Spleen (tissue), 13 donors: ENCODE measurements at places on chromosomes 5 and 9. TPM values are rescaled to one million over a fixed set of nuclear protein-coding genes. Genes with fewer than 3 reads are reported as not detected.

The JAKMIP2 gene
- polyA plus RNA-seq = 0.49 TPM

The MSMP gene
- 0.63 TPM for polyA plus RNA-seq

The NXNL2 gene
- polyA plus RNA-seq = 0.22 TPM

GRCh38 chr5:74966141-74967026 is 86.0 kb downstream of the GCNT4 start:
- H3K4me1 ChIP-seq = no peaks in the 10 kb centered on the region
- H3K4me3 ChIP-seq = no peak overlapping the region
- no peak for DNase-seq
- no peak overlapping the region for H3K27ac ChIP-seq
- H3K36me3 ChIP-seq = no peaks in the 10 kb centered on the region

GRCh38 chr5:148070621-148071020 is 6.8 kb downstream of the SPINK5 start:
- no peaks in the 10 kb centered on the region for H3K36me3 ChIP-seq
- no peak overlapping the region for H3K27ac ChIP-seq
- H3K4me1 ChIP-seq = no peaks in the 10 kb centered on the region
- no peak for DNase-seq

DNA sequence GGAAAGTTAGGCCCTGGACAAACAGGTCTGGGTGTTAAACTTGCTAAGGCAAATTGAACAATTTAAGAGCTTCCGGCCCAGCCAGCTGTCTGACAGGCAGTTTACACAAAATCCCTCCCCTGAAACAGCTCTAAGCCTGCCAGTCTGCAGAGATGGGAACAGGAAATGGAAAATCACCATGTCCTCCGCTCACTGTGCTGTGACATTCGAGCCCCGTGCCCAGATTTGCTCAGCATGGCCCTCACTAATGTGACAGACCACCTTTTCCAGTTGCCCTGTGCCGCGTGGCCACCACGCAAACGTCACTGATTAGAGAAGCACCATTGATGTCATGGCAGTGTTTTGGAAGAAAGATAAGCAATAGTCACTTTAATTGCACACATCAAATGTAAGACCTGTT is 41.0 kb downstream of the CCNJL start:
- H3K27ac ChIP-seq = peak overlapping the region; percentile 42
- H3K36me3 ChIP-seq = peaks cover 12% of the 10 kb centered on the region
- no peaks in the 10 kb centered on the region for H3K27me3 ChIP-seq
- H3K4me1 ChIP-seq = peaks cover 74% of the 10 kb centered on the region
- no peak overlapping the region for H3K4me3 ChIP-seq

DNA sequence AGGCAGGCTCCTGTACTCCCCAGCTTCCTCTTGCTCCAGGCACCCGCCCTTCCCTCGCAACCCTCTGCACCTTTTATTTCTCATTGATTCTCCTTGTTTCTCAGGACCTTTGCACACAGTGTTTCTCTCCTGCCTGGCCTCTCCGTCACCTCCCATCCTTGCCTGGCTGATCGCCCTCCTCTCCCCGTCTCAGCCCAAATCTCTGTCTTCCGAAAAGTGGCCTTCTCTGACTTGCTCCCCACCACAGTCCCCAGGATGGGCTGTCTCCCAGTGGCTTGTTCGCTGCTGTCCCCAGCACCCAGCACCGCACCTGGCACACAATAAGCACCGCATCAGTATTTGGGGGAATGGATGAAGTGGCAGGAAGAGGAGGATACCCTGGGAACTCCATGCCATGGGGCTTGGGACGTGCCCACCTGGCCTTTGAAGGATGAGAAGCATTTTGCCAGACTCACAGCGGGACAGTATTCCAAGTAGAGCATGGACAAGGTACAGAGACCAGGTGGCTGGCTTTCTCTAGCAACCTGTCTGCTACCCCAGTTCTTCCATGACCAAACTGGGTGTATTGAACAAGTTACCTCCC is 62.5 kb downstream of the LMX1B start:
- H3K4me3 ChIP-seq = no peak overlapping the region
- no peaks in the 10 kb centered on the region for H3K4me1 ChIP-seq
- no peaks in the 10 kb centered on the region for H3K36me3 ChIP-seq
- no peak overlapping the region for H3K27ac ChIP-seq
- H3K27me3 ChIP-seq = no peaks in the 10 kb centered on the region

- no peaks in the 10 kb centered on the region for H3K4me1 ChIP-seq
- H3K36me3 ChIP-seq = no peaks in the 10 kb centered on the region
- H3K4me3 ChIP-seq = no peak overlapping the region
- no peak for DNase-seq
- no peak overlapping the region for H3K27ac ChIP-seq
These were observed 89.9 kb downstream of the SYK start for GRCh38 chr9:90891308-90892040.

DNA sequence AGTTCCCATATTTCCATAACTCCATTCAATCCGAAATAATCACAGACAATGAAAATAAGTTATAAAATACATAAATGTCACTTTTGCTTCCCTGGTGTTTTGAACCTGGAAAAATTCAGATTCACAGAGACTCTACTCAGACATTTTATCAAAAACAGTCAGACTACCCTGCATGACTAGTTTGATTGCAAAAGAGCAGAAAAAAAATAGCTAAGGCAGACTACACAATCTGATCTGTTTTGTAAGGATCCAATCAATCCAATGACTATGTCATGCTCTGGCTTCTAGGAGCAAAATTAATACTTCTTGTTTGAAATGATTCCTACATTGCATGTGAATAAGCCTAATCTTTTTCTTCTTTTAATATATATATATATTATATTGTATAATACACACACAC is 1262.6 kb downstream of the EFNA5 start:
- H3K4me3 ChIP-seq = no peak overlapping the region
- no peak for DNase-seq
- no peaks in the 10 kb centered on the region for H3K4me1 ChIP-seq
- H3K27me3 ChIP-seq = no peaks in the 10 kb centered on the region

- H3K36me3 ChIP-seq = no peaks in the 10 kb centered on the region
- H3K4me3 ChIP-seq = no peak overlapping the region
- no peak for DNase-seq
- no peaks in the 10 kb centered on the region for H3K27me3 ChIP-seq
These were observed 30.6 kb downstream of the CRHBP start for GRCh38 chr5:76983468-76983867.

DNA sequence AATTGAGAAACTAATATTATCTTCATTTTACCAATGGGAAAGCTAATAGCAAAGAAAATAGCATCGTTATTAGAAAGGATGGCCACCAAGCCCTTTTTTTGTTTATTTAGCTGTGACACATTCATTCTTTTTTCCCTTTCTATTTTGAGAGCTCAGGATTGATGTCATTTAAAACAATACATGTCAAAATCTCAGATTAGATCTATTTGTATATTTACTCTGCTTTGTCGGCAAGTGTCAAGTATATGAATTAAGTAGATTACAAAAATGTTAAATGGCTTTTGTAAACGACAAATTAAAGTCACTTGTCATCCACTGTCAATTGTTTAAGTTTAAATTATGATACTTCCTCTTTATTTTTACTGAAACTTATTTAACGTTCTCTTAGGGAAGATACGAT is 118.9 kb downstream of the PAM start:
- no peak overlapping the region for H3K27ac ChIP-seq
- DNase-seq = no peak
- H3K4me3 ChIP-seq = no peak overlapping the region
- H3K27me3 ChIP-seq = no peaks in the 10 kb centered on the region
- no peaks in the 10 kb centered on the region for H3K36me3 ChIP-seq
- H3K4me1 ChIP-seq = no peaks in the 10 kb centered on the region
